Kidney (tissue), 22 donors: ENCODE measurements at places on chromosomes 16 and 17.

GRCh38 chr17:40287159-40287493 is 553 bp upstream of the CDC6 start:
- no peak for DNase-seq

DNA sequence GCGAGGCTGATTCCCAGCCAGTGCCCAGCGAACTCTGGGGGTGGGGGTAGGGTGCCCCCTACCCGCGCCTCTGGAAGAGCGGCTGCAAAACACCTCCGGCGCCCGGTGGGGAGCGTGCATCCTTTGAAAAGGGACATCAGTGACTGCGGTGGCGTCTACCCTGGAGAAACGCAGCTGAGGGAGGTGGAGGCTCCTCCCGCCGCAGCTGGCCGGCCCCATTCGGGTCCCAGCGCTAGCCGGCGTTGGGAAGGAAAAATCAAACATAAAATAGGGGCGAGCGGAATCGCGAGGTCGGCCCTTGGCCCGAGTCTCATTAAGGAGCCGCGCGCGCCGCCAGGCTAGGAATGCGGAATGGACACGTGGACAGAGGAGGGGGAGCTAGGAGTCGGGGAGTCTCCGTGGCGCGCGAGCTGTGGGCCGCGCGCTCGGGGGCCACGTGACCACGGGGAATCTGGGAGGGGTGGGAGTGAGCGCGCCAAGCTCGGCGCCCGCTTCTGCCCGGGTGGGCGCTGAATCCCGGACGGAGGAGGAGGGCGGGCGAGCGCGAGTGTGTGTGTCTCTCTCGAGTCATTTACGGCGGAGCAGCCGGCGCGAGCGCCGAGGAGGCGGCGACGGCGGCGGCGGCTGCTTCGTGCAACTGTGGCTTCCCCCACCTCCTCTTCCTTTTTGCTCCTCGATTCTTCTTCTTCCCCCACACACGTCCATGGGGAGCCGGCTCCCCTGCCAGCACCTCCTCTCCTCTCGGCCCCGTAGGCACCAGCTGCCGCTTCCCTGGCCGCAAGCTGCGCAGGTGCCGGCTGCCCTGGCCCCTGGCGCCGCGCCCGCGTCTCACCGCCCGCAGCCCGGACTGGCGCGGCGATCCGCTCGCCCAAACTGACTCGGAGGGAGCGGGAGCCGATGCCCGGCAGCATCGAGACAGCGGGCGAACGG is at the start of gene TMEM132E:
TSS of gene TMEM132E (plus strand) at position 566 of the 930 bp plus-strand sequence. CDS start 1,495 bp downstream, outside the sequence.
- peak; percentile 79 for DNase-seq

- peak; percentile 74 for DNase-seq
Observed at GRCh38 chr17:37801171-37801570, 56.3 kb upstream of the HNF1B start.

DNA sequence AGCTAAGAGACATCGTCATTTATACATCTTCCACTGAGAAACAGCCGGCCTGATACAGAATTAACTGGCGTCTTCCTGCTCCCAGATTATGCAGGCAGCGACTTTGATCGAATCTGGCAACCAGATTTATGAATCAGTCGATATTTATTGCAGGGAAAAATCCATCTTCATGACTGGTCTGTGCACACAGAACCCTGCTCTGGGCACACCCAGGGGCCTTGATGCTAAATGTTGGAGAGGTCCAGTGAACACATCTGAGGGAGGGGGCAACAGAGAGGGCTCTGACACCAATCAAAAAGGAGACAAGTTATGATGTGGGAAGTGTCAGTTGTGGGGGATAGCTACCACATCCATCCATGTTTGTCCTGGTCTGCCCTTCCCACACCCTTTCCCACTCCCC is 102.9 kb downstream of the TMEM132E start:
- no peak for DNase-seq

- DNase-seq, result no peak
Observed at GRCh38 chr16:88871349-88871702, 4.9 kb upstream of the PABPN1L start.

DNA sequence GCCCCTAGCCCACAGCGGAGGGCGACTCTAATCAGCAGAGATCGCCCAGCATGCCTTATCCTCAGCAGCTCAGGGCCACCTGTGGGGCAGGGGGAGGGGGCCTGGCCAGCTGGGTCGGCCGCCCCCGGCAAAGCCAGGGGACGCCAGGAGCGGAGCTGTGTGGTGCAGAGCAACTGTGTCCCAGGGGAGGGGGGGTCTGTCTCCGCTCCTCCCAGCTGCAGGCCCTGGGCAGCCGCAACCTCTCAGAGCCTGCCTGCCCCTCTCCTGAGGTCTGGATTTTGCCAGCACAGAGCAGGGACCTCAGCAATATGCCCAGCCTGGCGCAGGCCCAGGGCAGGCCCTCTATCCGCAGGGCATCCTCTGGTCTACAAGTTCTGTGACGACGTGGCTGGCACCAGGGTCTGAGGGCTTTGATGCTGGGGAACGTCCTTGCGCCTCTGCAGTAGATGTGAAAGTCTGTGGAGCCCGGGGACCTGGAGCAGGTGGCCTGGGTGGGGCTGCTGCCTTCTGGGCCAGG is 36.5 kb upstream of the SLC38A10 start:
- no peak for DNase-seq

DNA sequence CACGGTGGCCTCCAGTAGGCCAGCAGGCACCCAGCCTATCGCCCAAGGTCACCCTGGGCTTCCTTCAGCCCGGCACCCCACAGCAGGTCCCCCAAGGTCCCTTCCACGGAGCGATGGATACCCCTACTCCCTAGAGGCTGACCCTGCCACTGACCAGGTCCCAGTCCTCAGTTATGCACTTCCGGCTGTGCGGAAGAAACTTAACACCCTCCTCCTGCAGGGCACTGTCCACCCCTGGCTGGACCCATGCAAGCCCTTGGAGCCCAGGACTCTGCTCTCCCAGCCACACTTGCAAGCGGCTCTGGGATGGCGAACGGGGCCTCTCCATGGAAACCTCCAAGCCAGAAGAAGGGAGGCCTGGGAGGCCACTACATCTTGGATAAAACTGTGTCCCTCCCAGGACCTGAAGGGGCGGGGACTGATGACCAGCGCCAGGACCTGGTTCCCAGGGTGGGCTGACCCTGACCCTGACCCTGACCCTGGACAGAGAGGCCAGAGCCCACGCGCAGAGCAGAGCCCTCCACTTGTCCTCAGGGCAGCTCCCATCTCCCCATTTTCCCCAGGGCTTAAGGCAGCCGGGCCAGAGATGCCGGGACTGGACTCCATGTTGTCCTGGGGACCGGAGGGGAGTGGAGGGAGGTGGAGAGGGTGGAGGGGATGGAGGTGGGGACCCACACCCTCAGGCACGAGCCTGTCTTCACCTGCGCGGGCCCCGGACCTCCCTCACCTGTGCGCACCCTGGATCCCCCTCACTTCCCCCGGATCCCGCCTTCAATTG is 734 bp downstream of the CEP131 start:
- DNase-seq, result no peak

DNA sequence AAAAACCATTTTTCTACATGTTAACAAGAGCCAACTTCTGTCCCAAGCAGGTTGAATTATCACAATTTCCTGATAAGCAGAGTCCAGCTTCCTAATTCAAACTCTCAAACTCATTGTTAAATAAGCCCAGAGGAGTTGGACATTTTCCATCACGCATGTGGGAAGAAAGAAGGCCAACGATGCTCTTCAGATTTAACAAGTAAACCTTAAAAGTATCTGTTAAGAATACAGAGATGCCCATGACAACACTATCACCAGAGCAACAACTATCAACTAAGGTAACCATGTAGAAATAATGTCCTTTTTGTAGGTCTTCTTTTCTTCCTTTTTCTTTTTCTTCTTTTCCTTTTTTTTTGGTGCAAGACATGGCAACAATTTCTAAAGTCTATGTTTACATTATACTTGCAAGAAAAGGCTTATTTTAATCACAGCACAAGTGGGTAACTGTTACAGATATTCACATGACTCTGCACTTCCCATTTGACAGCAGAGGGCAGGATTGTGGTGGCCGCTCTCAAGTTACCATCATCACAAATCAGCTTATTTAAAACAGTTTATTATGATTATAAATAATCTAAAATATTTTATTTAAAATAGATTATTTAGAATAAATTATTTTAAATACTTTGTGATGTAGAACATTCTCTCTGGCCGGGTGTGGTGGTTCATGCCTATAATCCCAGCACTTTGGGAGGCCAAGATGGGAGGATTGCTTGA is 35.7 kb upstream of the DHRS7B start:
- DNase-seq, result no peak
